Left cardiac atrium (tissue), 4 donors: ENCODE measurements at places on chromosomes 5 and 9. TPM values are rescaled to one million over a fixed set of nuclear protein-coding genes. Genes with fewer than 3 reads are reported as not detected.

Gene SLC27A4
- 17.6 TPM for total RNA-seq

GRCh38 chr5:142253938-142254337 lies 70.9 kb downstream of the SPRY4 start:
- no peak for DNase-seq

DNA sequence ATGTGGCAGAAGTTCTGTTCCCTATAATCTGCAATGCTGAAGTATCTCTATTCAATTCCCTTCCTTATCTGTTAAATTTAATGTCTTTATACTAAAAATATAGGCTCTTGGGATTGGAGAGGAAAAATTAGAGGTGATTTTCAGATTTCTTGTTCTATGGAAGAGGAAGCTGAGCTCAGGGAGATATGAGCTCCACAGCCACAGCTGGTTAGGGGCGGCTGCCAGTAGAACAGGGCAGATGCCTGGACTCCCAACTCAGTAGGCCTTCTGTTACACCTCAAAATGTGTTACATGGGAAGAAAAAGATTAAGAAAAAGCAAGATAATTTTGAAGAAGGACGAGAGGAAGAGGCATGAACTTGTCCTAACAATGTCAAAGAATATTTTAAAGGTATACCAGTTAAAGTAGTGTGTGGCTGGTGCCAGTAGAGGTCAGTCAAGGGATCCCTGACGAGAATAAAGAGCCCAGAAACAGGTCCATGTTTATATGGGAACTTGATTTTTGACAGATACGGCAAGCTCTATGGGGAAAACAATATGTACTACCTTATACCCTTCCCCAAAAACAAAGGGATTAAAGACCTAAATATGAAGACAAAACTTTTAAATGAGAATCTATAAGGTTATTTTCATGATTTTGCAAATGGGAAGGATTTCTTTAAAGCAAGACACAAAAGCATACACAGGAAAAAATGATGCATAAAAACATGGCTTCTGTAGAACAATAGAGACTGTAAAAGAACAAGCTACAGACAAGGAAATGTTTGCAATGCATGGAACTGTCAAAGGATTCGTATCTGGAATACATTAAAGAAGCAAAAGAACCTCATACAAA lies 28.7 kb downstream of the DNAJC21 start:
- DNase-seq: no peak

GRCh38 chr5:111703662-111704061 lies 53.3 kb downstream of the NREP start:
- no peak for DNase-seq

DNA sequence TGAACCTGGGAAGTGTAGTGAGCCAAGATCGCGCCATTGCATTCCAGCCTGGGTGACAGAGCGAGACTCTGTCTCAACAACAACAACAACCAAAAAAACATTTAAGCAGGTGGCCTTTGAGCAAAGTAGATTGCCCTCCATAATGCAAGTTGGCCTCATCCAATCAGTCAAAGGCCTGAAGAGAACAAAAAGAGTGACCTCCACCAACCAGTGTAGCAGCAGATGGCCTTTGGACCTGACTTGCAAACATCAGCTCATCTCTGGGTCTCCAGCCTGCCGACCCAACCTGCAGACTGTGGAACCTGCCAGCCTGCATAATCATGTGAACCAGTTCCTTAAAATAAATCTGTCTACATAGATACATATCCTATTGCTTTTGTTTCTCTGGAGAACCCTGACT lies 7.5 kb downstream of the FRRS1L start:
- DNase-seq: no peak

DNA sequence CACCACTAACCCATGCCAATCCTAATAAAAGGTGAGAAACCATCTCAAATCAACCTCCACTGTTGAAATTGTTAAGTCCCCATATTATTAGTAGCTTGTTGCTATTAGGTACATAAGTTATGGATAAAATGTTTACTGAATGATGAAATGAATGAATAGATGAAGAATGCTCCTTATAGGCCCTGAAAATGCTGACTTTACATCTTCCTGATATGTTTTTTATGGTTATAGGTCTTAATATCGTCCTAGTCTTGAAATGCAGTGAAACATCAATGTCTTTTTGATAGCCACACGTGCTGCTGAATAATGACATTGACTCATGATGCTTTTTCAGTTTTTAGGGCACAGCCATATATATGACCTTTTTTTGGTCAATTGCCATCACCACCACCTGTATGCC lies 277.7 kb downstream of the SAXO1 start:
- no peak for DNase-seq

GRCh38 chr5:118185018-118185417 lies 803.3 kb downstream of the DTWD2 start:
- no peak for DNase-seq

Gene ZNF462
- 18.6 TPM for total RNA-seq

Gene BHMT2
- total RNA-seq: 16.3 TPM

DNA sequence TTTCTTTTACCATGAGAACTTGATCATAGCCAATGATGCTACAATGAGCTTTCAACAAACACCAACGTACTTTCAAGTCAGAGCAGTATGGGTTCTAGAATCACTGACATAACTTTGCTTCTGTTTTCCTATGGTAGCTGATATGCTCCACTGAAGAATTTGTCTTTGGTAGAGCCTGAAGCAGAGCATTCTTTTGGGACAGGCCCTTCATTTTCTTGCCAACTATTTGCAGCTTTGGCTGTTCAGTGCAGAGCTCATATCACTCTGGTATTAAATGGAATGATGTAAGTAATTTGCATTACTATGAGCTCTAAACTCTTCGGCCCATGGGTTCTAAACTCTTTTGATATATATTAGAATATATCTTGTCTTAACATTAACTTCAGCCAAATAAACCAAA lies 51.8 kb upstream of the APC start:
- no peak for DNase-seq

DNA sequence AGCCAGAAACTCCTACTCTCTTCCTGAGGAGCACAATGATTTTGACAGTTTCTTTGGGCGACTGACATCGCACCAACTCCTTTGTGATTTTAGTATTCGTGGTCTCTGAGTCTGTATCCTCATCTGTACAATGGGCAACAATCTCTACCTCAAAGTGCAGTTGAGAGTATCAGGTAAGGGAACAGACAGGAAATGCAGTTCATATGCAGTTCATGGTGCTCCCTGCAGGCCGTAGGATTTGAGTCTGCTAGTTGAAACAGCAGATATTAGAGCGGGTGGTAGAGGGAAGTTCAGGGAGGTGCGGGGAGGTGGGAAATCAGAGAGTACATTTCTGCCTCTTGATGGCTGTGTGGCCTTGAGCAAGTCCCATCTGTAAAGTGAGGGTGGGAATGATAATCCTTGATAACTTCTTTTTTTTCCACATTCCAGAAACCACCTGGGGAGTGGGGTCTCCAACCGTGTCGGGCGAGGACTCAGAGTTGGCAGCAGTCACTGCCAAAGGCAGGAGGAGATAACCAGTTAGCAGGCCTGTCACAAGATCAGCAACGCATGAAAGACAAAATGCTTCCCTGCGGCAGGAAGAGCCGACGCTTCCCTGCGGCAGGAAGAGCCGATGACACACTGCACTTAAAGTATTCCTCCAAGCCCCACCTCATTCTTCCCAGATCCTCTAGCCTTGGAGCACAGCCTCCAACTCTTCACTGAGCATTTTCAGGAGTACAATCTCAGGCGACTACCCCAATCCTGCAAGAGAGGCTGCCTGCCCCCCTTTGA lies 6.0 kb upstream of the NEK6 start:
- no peak for DNase-seq
